ENCODE measurements at places on chromosomes 16 and 17.

DNA sequence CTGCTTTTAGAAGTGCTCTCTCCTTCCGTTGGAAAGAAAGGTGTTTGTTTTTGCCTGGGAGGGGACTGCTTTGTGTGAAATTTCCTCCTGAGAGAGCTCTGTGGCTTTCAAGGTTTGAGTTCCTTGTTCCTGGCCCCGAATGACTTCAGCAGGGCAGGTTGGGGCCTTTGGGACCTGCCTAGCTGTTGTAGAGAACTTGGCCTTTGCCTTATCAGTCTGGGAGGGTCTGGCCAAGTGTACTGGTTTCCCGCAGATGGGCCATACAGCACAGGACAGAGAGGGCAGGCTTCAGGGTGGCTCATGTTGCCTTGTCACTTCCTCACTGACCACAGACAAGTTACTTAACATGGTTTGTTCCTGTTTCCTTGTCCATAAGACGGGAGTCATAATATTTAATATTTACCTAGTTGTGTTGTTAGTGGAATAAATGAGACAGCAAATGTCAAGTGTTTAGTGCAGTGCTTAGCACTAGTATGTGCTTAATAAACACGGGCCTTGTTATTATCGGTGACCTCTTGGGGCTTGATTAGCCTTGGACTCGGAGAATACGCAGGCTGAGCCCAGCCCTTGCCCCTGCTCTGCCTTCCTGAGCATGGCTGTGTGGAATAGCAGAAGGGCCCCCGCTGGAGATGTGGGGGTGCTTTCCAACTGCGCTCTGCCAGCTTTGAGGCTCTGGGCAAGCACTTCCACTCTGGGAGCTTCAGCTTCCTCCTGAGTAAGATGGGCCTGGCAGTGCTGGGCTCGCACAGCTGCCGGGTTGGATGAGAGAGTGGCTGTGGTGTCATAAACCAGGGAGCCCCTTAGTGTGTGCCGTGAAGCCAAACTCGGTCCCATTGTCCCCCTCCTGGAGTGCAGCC lies 6.6 kb downstream of the PRSS8 start:
- DNase-seq: no peak

DNA sequence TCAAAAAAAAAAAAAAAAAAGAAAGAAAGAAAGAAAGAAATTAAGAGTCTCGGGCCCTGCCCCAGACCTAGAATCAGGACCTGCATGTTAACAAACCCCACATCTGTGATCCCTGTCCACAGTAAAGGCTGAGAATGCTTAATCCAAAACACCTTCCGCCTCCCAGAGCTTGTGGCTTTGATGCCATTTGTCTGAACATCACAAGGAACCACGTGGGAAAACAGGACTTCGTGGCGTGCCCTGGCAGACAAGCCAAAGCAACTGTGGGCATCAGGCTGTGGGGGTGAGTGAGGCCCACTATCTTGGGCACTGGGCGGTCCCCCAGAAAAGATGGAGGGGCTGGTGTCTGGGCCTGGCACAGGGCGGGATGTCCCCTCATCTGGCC lies 173.4 kb upstream of the CIBAR2 start:
- DNase-seq: no peak

DNA sequence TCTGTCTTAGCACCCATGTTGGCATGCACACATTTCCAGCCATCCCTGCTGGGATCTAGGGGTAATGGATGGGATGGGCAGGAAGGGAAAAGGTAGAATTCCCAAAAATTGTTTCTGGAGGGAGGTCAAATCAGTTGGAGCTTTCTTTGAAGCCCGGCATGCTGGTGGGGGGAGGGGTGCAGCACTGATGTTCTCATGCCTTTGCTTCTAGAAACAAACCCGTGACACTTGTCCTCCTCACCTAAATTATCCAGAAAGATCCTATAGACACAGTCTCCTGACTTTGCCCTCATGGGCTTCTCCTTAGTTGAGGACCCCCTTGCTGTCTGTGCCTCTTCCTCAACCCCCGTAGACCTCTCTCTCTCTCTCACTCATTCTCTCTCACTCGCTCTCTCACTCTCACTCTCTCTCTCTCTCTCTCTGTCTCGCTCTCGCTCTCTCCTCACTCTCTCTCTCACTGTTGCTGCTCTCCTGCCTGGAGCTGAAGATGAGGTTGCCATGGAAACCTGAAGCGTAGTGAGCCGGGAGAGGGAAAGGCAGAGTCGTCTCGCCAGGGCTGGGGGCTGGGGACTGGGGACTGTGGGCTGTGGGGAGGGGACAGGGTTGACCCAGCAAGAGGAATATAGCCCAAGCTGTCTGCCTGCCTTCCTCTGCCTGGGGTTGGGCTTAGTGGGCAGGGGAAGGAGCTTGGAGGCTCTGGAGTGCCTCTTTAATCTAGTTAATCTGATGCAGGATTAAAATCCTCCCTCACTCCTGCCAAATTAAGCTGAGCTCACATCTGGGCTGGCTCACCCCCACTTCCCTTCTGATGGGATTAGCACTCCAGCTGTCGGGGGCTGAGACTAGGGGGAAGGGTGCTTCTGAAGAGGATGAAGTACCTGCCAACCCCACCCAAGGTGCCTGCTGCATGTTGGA lies 16.1 kb downstream of the LASP1 start:
- DNase-seq: no peak

DNA sequence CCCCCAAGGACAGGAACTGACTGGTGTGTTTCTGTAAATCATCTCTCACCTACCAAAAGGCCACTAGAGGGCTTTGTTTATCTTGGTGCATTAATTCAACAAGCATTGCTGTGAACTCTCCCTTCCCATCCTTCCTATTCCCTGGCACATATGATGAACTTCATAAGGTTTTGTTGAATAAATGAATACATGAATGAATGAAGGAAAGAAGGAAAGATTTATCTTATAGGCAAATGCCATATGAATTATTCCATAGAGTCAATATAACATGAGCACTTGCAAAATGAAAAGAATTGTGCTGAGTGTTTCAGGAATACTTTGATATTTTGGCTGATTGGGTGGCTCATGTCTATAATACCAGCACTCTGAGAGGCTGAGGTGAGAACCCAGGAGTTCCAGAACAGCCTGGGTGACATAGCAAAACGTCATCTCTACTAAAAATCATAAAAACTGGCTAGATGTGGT lies 4.3 kb downstream of the SPDYE4 start:
- no peak for DNase-seq

DNA sequence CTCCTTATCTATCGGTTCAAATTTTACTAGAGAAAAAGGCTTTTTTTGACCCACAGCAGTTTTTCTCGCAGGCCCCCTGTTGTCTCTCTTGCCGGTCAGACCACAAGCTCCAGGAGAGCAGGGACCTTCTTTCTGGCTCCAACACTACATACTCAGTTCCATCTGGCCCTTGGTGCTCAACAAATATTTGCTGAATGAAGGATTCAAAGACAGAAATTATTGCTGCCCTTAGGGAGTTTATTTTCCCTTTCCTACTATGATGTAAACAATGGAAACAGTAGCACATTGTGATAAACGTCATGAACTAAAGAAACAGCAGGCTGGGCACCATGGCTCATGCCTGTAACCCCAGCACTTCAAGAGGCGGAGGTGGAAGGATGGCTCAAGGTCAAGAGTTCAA lies 59.0 kb upstream of the ATP2A3 start:
- DNase-seq: no peak

DNA sequence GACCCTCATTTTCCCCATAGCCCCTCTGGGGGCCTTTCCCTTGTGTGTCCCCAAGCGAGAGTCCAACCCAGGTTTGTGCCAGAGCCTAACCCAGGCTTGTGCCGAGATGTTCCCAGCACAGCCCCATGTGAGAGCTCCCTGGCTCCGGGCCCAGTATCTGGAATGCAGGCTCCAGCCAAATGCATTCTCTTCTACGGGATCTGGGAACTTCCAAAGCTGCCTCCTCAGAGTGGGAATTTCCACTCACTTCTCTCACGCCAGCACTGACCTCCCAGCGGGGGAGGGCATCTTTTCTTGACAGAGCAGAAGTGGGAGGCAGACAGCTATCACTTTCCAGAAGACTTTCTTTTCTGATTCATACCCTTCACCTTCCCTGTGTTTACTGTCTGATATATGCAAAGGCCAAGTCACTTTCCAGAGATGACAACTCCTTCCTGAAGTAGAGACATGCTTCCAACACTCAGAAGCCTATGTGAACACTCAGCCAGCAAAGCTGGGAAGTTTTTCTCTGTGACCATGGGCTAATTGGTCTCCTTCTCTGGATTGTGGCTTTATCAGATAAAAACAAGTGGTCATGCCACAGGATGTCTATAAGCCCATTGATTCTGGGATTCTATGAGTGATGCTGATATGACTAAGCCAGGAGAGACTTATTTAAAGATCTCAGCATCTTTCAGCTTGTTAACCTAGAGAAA lies 2.5 kb upstream of the CCL2 start:
- DNase-seq: no peak

- DNase-seq: no peak
Measured at GRCh38 chr17:610276-610675, 104.4 kb downstream of the VPS53 start.
